HEK293T (cell line): ENCODE measurements at places on chromosomes 6 and 20.

GRCh38 chr6:71642120-71642519 is 244.2 kb upstream of the RIMS1 start:
- no peak for DNase-seq

DNA sequence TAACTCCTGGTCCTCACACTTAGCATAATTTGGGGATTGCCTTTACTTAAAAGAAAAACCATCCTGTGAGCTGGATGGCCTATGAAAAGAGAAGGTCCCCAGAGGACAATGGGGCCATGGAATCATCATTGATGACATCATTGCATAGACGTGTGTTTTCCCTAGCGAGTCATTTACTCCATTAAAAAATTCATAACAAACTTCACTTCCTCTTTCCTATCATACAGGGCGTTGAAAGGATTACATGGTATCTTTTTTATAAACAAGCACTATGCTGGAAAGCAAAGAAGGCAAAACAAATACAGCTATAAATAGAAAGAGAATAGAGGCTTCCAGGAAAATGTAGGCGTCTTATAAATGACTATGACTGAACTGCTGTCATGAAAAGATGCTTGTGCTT is 11.3 kb upstream of the COL12A1 start:
- no peak for DNase-seq

DNA sequence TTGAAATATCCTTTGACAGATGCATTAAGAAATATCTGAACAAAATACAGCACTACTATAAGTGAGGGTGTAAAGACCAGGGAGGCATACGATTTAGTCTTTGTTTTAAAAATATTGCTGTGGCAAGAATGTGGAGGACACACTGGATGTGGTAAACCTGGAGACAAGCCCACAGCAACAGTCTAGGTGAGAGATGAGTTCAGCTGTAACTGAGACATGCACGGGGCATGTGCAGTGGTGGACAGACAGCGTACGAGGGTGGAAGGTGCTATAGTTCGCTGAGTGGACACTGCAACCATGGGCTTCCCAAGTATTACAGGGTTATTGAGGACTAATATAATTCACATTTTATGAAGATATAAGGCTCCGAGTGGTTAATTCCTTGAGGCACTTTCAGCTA is 1.8 kb downstream of the NANP start:
- no peak for DNase-seq

GRCh38 chr20:45469336-45470261 is at the start of gene WFDC2:
Gene WFDC2 (plus strand): TSS chr20:45469753. CDS start chr20:45469782, 29 bp downstream.
- no peak for DNase-seq

DNA sequence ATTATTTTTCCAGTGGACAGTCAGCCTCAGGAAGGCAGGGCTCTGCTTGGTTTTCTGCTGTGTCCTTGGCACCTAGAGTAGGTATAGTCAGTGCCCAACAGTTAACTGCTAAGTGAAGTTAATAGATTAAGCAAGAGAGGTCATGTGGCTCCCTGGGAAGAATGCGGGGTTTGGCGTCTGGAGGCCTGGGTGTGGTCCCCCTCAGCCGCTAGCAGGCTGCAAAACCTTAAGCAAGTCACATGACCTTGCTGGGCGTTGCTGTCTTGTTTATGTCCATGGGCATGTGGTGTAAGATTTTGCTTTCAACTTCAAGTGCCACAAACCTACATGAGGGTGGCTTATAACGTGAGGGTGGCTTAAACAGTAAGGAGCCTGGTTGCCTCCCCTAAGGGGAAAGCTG is 75.5 kb upstream of the SCP2D1 start:
- DNase-seq: no peak

DNA sequence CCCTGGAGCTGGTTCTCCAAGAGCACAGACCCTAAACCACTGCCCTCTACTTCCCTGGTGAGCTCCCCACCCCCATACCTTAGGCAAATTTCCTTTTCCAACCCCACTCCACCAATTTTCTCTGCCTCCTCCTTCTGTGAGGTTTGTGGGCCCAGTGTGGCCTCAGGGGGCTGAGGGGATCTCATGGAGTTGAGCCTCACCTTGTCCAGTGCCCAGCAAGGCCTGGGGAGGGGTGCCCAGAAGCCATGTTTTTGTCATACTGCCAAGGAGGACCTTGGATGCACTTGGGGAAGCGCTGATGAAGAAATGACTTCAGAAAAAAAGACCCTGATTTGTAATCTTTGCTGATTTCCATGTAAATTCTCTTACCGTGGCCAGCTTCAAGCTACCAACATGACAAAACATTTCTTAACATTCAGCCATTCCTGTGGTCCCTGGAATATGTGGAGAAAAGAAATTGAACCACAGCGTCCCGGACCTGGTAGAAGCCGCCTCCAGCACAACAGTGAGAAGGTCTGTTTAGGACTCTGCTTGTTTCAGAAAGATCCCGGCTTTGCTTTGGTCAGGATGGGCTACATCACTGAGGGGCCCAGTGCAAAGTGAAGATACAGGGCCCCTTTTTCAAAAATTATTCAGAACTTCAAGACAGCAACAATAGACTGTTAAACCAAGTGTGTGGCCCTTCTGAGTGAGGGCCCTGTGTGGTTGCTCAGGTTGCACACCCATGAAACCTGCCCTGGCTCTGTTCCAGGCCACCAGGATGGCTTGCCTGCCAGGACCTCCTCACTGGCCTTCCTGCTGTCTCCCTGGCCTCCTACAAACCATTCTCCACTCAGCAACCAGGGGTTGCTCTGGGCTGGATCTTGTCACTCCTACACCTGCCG is 52.5 kb downstream of the CHMP4B start:
- DNase-seq: no peak

DNA sequence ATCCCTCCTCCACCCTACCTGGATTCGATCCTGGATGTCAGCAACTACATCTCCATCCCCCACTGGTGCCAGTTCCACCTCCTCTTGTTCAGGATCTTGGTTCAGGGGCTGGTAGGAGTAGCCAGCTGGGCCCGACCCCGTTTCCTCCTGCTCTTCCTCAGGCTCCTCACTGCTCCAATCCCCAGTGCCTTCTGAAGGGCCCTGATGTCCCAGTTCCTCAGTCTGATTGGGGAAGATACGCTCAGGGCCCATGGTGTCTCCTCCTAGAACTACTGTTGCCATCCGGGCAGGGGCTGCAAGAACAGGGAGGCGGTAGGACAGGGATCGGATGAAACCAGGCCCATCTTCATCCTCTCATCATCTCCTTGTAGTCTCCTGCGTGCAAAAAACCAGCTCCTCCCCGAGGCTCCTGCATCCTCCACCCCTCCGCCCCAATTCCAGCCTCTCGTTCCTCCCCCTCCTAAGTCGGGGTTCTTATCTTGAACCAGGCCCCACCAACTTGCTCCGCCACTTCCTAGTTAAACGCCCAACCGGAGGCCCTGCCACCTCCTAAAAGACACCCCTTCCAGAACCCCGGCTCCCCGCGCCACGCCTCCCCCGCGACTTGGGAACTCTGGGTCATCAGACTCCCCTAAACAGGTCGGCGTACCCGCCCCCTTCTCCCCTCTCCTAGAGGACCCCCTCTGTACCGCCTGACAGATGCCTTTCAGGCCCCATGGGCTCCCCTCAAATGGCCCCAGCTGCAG is 476 bp downstream of the MEA1 start:
- no peak for DNase-seq

DNA sequence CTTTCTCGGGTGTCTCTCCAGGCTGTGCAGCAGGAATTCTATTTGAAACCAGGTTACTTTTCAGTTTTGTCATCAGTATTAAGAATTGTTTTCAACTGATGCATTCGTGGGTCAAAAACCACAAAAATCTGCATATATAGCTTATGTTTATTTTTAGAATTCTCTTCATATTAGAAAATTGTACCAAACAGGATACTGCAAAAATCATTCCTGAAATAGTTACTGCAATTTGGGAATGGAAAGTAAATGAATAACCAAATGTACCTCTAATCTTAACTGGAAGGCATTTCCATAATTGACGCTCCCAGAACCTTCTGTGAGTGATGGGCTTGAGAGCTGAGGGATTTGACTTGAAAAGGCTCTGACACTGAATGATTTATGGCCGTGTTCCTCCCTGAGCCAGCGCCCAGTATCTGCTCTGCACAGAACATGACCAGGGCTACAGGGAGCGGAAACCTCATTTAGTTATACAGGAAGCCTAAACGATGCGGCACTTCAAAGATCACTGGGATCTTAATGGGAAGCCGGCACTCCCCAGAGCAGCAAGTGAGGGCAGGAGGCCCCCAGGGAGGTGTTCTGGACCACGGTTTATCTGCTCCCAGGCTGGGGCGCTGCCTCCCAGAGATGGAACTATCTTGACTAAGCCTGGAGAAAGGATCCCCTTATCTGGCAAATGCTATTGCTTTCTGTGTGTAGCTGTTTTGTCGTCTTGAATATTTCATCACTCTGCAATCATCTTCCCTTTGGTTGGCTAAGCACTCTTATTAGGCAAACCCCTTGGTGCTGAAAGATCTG is 446.0 kb downstream of the QKI start:
- DNase-seq: no peak

DNA sequence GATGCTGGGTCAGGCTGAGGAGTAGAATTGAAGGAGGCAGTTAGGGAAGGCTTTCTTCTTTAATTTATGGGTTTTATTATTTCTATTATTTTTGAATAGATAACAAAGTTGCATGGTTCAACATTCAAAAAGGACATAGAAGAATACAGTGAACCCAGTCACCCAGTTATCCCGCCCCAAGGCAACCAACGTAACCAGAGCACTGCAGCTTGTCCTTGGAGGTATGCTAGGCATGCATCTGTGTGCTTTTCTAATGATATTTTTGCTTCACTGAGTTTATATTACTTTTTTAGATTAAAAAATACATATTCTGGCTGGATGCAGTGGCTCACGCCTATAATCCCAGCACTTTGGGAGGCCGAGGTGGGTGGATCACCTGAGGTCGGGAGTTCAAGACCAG is 47.4 kb upstream of the DSN1 start:
- no peak for DNase-seq

DNA sequence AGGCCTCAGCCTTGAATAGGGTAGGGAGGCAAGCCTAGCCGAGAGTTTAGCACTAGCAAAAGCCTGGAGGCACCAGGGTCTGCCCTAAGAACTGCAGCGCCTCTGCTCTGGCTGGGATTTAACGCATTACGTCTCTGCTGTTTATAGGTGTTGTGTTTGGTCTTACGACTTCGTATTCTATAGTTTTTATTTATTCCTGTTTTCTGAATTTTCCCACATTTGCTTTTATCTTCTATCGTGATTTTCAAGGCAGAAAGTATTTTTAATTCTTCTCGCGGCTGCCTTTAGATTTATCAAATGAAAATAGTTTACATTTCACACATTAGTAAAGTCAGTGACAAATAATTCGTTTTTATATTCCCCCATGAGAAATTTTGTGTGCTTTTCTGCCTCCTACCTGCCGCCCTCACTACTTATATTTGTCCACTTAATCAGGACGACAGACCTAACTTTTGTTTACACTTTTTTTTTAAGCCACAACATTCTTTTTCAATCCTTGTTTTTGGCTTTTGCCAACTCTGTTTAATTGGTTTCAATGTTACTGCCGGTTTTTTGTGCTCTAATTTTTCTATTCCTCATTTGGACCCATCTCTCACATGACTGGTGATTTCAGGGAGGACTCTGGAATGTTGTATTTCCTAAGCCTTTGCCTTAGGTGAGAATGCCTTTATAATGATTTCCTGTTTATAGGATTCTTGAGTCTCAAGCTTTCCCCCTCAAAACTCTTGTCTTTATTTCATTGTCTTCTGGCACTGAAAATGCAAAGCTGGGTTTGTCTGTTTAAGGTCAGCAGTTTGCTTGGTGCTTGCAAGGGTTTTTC is 1.3 kb upstream of the LZTS3 start:
- DNase-seq: no peak

- no peak for DNase-seq
Observed at GRCh38 chr6:117531809-117532725, 49.6 kb downstream of the DCBLD1 start.

DNA sequence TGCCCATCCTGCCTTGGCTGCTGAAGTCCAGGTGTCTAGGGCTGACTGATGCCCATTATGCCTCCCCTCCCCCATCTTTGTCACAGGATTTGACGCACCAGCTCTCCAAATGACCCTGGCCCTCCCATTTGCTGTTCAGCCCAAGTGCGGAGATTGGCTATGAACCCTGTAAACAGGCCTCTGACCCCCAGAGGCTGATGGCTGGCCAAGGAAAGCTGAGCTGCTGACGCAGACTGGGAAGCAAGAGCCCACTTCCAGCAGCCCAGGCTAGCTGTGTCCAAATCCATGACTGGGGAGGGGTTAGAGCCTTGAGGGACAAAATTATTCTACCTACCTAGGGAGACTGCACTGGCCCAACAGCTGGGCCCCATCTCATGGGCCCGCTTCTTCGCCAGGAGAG is 797 bp upstream of the GNRH2 start:
- DNase-seq: no peak

GRCh38 chr20:51372966-51373365 is 169.6 kb downstream of the NFATC2 start:
- no peak for DNase-seq

- DNase-seq: no peak
Observed at GRCh38 chr6:130223508-130223907, 757 bp upstream of the SAMD3 start.

DNA sequence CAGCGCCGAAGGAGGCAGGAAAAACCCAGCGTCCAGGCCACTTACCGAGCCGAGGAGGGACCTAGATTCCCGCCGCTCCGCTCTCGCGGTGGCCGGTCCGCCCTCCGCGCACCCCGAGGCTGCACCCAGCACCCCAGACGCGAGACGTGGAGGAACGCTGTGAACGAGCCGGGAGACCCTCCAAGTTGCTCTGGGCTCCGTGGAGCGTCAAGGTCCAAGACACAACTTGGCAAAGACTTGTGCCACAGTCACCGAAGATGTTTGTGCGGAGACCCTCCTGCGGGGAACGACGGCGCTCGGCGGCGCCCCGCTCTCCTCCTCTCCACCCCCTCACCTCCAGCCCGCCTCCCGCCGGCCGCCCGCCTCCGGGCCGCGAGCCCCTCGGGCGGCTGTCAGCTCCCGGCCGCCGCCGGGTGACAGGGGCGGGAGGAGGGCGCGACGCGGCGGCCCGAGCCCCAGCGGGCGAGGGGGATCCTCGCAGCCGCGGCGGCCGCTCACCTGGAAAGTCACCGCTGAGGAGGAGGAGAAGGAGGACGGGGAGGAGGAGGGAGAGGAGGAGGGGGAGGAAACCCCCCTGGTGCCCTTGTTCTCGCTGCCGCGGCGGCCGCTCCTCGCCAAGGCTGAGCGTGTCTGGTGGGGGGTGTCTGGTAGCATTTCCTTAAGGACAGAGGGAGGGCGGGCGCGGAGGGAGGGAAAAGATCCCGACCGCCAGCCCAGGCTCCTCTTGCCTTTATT is 637 bp upstream of the HIVEP2 start:
- DNase-seq: peak; percentile 49

GRCh38 chr6:34986845-34987246 is 97.8 kb downstream of the ANKS1A start:
- peak; percentile 74 for DNase-seq

DNA sequence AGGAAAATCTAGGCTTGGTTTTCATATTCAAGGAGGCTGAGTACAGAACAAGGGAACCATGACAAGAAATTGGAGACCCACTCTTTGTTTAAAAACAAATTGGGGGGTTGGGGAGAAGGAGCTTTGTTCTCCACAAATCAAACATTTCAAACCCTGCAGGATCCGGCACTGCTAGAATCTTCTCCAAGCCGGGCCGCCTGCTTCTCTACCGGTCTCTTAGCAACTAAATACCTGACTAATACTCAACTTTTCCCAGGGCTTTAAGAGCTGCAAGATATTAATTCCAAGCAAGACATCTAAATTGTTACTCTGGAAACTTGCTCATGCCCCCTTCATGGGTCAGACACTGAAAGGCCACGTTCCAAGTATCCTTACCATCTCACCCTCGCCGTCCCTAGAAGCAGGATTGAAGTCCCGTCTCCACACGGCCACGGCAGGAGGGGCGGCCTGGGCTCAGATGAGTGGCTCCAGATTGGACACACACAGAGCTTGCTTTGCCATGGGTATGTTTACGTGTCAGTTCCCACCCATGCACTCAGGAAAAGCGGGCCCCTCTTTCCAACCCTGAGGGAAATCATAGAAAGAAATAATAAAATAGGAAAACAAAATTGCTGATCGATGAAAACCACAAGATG is 126.4 kb upstream of the CDH4 start:
- no peak for DNase-seq
